ENCODE measurements at places on chromosomes 7 and 10.

DNA sequence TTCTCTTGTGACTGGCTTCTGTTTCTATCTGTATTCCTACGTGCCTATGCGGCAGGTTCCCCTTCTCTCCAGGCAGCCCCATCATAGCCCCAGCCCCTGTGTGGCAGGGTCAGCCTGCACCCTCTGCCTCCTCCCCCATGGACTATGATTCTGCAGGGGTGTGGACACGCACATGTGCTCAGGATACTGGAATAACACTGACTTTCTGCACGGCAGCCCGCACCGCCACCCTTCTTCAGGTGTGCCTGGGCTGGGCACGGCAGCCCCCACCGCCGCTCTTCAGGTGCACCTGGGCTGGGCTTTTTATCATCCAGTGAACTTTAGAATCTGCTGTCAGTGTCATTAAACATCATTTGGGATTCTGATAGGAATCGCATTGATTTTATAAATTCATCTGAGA, 202.6 kb upstream of the PPP2R2D start:
- no peak for DNase-seq

DNA sequence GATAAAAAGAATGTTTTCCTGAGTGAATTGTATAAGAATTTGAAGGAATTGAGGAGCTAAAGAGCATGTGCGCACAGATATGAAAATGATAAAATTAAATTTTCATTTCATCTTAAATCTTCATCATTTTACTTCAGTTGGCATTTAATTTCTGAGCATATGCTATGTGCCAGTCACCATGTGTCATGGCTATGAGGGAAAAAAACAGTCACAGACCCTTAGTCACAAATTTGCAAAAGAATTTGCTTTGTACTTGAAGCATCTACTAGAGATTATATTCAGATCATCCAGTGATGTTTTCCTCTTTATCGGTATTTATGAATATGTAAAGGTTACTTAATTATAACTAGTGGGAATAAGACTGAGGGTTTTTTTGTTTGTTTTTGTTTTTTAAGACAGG, 29.8 kb downstream of the VCL start:
- DNase-seq = no peak

GRCh38 chr7:1952169-1952760, 280.5 kb downstream of the MAD1L1 start:
- no peak for DNase-seq

DNA sequence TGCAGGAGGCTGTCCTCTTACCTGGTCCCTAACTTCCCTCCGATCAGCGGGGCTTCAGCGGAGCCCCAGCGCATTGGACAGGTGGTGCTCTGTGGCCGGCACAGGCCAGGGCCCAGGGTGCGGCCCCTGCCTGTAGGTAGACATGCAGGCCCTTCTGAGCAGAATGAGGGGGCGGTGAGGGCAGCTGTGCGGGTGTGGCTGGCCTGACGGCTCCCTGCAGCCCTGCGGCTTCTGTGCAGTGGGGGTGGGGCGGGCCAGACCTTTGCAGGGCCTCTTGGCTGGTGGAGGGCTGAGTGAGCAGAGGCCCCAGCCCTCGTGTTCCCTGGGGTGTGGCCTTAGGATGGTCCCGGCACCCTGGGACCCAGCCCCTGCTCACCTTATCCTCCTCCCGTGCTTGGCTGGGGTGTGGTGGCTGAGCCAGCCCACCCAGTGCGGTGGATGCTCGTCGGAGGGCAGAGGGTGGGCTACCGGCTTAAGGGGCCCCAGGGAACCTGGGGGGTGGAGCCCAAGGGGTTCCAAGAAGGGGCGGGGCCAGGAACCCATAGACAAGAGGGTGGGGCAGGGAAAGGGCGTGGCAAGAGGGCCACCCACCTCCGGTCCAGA, 175.2 kb upstream of the TNRC18 start:
- no peak for DNase-seq

DNA sequence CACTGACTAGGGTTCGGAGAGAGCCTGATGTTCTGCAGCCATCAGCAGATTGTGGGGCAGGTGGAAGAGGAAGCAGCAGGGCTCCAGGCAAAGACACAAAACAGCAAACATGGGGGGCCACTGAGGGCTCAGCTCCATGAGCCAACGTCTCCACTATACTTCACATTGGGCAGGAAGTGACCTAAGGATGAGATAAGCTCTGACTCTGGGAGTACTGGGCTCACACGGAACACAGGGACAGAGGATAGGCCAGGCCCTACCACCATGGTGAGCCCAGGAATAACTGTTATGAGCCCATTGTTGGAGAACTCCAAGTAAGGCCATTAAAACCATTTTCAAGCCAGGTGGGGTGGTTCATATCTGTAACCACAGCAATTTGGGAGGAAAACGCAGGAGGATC, 14.9 kb upstream of the MRPS24 start:
- DNase-seq = no peak

- no peak for DNase-seq
These were observed 3.6 kb downstream of the CCDC71L start for GRCh38 chr7:106657085-106657991.

DNA sequence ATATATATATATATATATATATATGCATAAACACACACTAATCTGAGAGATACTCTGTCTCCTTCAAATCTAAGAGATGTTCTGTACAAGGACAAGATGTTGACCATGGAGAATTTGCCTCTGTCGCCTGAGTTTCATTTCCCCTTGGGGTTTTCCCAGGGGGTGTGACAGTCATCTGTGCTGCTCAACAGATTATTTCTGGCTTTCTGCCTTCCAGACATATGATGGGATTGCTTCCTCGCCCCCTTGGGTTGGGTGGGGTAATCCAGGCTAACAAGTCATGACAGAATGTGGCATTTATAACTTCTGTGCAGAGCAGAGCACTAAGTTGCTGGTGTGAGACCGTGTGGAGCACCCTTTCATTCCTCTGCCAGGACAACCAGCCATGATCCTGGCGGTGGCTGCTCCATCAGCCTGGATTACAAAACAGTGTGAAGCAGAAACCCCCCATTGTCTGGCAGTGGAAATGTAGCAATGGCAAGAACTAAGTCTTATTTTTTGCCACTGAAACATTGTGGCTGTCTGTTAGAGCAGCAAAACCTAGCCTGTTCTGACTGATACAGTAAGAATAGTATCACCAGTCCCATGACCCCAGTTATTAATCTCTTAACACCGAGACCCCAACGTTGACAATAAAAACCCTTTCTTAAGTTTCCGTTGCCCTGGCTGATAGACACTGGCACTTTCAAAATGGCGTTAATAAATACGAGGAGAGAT, 13.7 kb upstream of the USP6NL start:
- no peak for DNase-seq

DNA sequence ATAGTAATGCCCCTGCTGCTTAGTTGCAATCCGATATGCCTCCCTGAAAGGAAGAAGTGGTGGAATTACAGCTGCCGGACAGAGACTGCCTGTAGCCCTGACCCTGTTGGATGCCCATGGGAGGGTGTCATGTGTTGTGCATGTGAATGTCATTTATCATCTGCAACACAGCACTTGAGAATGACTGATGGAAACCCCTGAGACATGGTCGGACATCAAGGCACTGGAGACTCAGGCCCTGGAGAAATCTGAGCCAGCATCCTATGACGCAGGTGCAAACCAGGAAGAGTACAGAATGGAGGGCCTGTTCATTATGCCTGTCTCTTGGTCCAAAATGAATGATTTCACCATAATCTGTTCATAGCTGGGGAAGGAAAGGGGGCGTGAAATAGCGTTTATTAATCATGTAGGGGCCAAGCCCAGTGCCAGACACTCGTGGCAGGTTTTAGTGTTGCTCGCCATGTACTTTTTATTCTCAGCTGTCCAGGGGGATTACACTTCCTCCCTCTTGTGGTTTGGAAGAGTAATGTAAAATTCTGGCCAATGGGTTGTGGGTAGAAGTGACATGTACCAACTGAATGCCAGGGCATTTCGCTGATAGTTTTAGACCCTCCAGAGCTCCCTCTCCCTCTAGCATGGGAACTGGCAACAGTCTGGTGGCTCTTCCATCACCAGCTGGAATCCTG, 23.0 kb upstream of the LEP start:
- DNase-seq = no peak

DNA sequence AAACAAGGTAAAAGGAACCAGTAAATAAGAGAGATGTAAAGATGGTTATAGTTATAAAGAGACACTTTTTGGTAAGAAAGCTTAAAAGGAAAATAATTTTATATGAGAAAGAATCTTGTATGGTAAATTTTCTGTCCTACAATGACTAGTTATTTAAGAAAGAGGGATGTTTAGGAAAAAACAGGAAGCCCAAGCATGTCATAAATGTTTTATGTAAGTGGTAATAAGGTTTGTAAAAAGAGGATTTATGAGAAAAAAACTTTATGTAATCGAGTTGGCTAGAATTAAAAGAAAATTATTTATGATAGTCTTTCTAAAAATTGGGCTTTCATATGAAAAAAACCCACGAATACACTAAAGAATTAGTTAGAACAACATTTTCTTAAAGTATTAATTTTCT, 34.2 kb upstream of the CREB3L2 start:
- no peak for DNase-seq

DNA sequence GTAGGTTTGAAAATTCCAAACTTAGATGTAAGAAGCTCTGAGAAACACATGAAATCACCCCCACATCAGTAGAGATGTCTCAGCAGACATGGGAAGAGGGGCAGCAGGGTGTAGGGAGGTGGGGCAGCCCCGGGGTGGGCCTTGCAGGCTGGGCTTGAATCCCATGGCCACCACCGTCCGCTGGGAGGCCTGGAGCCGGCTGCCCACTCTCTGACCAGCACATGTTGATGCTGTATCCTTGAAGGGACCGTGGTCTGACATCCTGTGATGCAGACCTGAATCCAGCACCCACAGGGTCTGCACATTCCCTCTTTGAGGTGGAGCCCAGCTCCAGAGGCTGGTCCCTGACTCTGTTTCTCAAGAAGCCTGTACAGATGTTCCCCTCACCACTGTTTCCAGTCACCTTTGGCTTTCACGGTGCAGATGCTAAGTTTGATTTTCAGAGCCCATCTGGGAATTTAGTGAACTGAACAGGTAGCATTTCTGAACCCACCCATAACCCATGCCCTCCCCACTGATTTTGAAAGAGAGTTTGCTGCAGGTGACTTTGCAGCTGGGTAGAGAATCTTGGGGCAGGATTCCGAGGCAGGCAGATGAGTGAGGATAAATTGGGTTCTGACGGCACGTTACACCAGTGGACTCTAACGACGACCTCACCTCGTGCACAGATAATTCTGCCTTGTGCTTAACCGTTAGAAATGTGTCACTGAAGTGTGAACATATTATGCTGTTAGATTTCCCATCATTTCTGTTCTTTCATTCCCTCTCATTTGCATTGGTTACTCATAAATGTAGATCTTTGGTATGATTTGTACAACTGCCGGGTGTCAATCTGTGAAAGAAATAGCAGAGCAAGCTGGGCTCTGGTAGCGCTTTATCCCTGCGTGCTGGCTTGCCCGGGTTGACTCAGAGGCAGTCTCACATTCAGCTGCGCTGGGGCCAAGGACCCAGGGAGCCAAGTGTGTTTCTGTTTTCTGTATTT, 45.7 kb downstream of the IKZF1 start:
- peak; percentile 81 for DNase-seq

DNA sequence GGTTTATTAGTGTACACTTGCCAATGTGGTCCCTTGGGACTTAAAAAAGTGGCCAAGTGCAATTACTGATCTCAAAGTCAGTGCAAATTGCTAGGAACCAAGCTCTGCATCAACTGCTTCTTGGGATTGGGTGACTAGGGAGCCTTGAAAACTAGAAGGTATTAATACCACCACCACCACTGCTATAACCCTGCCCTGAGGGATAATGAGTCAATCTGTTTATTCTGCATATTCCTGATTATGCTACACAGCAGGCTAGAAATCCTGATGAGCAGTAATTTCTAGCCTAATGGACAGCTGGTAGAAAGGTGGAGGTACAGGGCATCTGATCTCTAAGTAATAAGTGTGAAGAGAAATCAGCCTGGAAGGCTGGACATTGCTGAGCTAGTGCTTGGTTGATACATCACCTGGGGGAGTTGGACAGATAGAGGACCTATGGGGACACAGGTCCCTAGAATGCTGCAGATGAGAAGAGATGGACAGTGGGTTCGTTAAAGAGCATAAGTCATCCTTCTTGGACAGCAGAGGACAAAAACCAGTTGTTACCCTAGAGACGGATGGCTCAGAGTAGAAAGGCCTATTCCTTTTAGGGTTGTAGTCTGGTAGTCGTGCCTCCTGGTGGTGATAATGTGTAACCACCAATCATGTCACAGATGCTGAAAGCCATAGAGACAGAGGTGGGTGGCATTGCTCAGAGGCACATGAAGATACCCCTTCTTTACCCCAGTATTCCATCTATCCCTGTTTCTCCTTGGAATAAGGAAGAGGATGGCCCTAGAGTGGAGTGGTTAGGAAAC, 554.8 kb downstream of the SORCS1 start:
- DNase-seq = no peak

GRCh38 chr7:38655833-38656774, 24.9 kb upstream of the AMPH start:
- no peak for DNase-seq

- DNase-seq = peak; percentile 48
These were observed 8.7 kb downstream of the PGAM2 start for GRCh38 chr7:44056681-44057080.

GRCh38 chr10:74433993-74434392, 283.0 kb downstream of the ADK start:
- no peak for DNase-seq

- DNase-seq = peak; percentile 82
These were observed 45.0 kb downstream of the ZCCHC24 start for GRCh38 chr10:79400146-79401004.

DNA sequence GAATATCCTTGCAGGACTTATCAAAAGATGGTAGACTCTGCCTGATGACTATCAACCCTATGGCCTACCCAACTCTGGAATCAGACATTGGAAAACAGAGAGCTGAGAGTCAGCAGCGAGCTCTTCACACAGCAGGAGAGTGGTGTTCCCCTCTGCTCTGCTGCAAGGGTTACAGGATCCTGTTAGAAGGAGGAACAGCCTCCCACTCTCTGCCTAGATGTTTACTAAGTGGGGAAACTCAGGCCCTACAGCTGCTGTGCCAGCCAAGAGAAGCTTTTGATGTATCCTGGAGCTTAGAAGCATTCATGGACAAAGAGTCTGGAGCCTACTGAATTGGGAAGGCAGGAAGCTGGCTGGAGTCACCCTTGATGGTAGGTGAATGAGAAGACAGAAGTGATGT, 104.6 kb downstream of the ABLIM1 start:
- DNase-seq = no peak

GRCh38 chr7:130071701-130072622, 1.6 kb downstream of the KLHDC10 start:
- no peak for DNase-seq

DNA sequence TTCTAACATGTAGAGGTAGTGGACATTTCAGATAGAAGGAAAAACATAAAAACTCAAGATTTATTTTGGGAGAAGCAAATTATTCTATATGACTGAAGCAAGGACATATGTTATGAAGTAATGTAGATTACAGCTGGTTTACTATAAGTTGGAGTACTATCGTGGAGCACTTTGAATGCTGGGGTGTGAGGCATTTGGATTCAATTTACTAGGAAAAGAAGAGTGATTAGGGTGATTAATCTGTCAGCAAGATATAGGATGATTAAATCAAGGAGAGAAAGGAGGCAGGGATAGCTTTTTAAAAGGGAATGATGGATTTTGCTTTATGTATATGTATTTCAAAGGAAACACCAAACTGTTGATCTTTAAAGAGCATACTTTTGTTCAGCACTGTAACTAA, 318.4 kb upstream of the KAT6B start:
- DNase-seq = no peak

- no peak for DNase-seq
These were observed 67.6 kb downstream of the CDK6 start for GRCh38 chr7:92768501-92769393.

All from activated naive CD4-positive, alpha-beta T cell treated with anti-CD3 and anti-CD28 coated beads, Interleukin-2, amount 50 U/mL, for 72 hours (primary cell).